NCI-H1092 (cell line): ENCODE measurements at places on chromosomes 1 and 21.

GRCh38 chr1:161227196-161227871 is 1.5 kb downstream of the TOMM40L start:
- peak; percentile 65 for DNase-seq

DNA sequence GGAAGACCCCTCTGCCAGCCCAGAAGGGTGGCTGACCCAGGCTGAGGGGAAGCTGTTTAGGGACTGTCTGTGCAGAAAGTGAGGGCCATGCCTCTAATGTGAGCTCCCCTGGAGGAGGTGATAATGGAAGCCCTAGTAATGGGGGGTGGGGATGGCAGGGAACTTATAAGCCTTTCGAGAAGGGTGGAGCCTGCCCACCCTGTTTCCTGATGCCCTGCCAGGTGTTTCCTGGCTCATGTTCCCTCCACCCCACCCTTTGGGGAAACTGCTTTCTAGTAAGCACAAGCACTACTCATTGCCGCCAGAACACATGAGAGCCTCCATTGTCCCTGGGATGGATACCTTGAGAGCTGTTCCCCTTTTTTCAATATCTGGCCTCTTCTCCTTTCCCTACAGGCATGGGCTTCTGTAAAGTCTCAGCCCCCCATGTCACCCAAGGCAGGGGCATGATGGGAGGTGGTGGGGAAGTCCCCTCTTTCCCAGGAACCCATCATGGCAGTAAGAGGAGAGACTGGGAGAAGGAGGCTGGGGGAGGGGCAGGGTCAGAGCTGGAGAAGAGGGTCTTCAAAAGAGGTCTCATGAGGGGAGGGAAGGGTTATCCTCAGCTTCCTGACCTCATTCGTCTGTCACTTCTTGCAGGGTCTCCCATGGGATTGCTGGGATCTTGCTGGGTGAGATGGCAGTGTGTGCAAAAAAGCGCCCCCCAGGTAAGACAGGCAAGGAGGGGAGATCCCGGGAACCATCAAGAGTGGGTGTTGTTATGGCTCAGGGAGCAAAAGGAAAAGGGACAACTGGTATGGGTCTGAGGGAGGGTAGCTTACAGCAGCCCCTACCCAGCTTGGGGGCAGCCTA is 2.4 kb downstream of the ATP8B2 start:
- no peak for DNase-seq

DNA sequence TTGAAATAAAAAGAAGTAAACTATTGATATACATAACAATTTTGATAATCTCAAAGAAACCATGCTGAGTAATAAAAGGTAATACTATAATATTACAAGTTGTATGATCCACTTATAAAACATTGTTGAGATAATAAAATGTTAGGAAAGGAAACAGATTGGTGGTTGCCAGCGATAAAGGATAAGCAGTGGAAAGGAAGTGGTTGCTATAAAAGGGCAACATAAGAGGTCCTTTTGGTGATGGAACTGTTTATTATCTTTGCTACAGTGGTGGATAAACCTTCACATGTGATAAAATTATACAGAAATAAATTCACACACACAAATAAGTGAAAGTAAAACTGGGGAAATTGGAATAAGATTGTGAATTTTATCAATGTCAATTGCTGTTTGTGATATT is 15.1 kb downstream of the OR6F1 start:
- no peak for DNase-seq

DNA sequence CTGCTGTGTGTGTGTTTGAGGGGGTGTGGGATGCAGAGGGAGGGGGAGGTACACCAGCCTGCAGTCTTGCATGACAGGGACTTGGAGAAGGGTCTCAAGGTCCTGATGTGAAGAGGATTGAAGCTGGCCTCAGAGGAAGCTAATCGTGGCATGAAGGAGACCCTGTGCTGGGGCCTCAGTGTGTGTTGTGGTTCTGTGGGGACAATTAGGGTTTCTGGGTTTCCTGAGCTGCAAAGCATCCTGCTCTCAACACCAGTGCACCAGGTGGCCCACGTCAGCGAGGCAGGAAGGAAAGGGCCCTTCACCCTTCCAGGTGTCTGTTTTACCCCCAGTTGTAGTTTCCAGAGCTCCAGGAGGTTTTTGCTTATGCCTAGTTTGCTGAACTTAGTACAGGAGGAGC is 52.8 kb downstream of the TENT5C start:
- no peak for DNase-seq

- DNase-seq, result no peak
These were observed 719 bp downstream of the SOD1 start for GRCh38 chr21:31660259-31660565.

GRCh38 chr1:14996133-14997050 is 157.2 kb upstream of the TMEM51 start:
- DNase-seq, result no peak

DNA sequence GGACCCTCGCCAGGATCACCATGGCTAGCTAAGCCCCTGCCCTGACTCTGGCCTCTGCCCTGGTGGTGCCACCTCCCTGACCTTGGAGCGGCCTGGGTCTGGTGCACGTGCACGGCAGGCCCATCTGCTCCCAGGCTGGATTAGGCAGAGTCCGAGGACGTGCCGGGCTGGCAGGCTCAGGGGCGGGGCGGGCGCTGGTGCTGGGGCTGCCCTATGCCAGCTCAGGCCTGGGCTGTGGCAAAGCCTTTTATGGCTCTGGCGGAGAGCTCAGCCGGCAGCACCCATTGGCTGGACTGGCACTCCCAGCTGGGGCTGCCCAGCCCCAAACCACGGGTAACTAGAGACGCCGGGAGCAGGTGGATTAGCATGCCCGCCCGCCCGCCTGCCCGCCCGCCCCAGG is 17.1 kb upstream of the EDN2 start:
- DNase-seq, result no peak

- DNase-seq, result no peak
These were observed 27.7 kb upstream of the LY9 start for GRCh38 chr1:160768295-160768657.

DNA sequence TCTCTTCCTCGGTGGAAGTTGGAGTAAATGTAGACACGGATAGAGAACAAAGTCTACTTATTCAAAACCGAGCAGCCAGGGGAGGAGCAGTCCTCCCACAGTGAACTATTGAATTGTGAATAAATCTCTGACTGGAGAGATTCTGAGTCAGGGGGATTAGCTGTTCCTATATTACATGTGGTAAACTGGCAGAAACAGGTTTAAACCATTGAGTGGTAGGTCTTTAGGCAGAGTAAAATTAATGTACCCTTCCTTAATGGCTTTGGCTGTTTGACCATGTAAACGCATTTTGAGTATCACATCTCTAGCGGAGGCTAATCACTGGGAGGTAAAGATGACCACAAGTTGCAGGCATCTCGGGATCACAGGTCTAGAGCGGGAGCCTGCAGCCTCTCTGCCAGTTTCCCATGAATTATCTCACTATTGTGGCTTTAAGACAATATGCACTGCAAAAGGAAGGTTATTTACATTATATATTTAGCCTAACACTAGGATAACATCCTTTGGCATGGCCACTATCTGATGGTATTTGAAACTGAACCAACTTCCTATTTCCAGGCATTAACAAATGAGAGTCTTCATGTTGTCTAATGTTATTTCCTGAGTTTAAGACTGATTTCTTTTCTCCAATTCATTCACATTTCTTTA is 7.9 kb upstream of the DISC1 start:
- no peak for DNase-seq

- no peak for DNase-seq
These were observed 113.9 kb upstream of the CDC42BPA start for GRCh38 chr1:227432181-227432535.

DNA sequence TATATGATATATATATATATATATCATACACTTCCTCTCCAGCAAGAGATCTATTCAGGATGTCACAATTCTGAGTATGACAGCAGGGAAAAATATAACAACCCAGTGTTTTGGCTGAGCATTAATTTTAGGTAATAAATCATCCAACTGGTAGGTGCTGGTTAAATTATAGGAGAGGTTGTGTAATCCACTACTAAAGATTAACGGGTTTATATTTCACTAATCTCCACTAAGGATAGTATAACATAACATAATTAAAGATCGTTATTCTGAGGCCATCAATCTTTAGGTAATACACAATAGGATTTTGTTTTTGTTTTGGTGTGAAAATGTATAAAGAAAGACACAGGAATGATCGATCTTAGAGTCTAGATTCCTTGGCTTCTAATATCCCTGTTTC is 102.2 kb downstream of the COQ8A start:
- no peak for DNase-seq

GRCh38 chr1:186623551-186623950 is 56.7 kb downstream of the PTGS2 start:
- DNase-seq, result no peak

GRCh38 chr1:202189001-202189790 is 4.4 kb upstream of the LGR6 start:
- peak; percentile 73 for DNase-seq

DNA sequence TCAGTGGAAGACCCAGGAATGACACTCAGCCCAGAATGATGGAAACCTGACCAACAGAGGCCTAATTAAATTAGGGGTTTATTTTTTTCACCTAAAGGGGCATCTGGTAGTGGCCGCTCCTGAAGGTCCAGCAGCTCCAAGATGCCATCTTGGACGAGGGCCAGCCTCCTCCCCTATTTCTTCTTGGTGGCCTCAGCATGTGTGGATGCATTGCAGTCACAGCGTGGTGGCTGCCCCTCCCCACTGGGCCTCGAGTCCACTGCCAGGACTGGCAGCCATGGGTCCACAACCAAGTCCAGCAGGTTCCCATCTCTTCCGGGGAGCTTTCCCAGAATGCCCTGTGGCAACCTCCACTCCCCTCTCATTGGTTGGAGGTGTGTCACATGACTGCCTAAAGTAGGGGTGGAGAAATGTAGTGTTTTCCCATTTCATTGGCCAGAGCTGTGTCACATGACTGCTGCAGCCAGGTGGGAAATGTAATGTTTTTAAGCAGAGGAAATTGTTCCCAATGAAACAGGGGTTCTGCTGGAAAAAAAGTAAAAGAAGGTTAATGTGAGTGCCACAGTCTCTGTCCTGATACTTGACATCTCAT is 628.2 kb downstream of the PTPRU start:
- no peak for DNase-seq

DNA sequence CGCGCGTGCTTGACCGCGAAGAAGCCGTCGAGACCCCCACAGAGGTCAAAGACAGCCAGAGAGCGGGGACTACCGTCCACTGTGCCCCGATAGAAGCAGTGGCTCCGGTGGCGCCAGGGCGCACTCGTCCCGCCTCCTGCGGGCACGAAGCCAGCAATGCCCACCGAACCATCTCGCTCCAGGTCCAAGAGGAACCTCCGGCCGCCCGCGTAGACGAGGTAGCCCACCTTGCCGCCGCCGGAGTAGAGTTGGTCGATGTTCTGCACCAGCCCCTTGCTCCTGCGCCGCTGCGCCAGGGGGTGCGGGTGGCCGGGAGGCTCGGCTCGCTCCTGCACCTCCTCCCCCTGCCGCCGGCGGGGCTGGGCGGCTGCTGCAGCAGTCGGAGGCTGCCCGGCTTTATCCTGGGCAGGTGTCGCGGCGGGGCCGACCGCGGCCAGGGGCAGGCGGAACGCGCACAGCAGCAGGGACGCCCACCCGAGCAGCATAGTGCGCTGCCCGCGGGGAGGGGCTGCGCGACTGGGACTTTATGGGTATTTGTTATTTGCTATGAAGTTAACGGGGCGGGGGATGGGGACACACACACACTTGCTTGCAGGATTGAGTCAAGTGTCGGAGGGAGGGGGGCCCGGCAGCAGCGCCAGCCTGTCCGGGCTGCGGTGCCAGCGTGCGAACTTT is 844 bp downstream of the ADAMTS5 start:
- DNase-seq, result no peak

DNA sequence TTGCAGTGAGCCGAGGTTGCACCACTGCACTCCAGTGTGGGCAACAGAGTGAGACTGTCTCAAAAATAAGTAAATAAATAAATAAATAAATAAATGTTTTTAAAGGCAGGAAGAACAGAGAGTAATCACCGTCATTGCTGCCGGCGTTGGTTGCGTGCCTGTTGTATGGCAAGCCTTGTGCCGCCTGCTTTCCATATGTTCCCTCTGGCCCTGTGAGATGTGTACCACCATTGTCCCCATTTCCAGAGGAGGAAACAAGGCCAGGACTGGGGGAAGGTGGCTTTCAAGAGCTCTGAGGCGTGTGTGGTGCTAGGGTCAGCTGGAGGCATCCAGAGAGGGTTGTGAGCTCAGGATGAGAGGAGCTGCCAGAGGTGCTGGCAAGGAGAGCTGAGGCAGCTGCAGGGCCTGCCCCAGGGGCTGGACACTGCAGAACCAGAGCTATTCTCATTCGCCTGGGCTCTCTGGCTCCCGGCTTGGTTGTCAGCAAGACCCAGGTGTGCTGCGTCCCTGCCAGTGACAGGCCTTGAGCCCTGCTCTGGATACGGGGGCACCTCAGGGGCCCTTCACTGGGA is 5.2 kb upstream of the MARCKSL1 start:
- DNase-seq, result no peak

DNA sequence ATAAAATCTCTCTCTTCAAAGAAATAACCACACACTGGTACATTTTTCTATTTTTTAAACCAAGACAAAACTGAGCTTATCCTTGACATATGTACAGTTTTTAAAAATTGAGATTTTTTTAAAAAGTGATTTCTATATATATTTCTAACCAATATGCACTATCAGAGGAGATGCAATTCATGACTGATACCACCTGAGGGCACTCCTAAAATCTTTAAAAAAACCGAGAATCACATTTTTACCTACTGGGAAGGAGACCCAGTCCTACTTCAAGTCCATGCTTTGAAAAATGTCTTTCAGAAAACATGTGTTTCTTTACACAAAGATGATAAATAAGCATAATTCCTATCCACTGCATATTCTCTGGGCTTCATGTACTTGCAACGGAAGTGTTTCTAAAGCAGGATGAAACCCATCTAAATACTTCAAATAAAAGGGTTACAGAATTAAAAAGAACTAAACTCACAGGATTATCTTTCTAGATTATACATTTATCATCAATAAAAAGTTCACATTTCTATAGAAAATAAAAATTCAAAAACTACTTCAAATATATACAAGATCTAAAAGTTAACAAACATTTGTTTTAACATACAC is 98.6 kb downstream of the ENAH start:
- DNase-seq, result no peak

DNA sequence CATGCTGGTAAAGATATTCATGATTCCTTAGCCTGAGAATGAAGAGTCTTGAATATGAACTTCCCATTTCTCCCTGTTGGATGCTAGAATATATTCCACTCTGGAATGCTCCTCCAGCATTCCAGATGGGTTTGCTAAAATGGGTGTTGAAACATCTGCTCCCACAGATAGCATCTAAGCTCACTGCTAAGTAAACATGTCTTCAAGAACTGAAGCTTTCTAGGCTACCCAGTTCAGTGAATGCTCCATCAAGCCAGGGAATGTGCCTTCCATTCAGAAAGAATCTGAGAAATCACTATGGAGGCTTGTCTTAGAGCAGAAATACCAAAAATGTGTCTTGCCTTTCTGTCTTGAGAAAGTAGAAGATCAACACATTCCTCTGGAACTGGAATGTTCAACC is 81.1 kb downstream of the TNFSF18 start:
- DNase-seq, result no peak

DNA sequence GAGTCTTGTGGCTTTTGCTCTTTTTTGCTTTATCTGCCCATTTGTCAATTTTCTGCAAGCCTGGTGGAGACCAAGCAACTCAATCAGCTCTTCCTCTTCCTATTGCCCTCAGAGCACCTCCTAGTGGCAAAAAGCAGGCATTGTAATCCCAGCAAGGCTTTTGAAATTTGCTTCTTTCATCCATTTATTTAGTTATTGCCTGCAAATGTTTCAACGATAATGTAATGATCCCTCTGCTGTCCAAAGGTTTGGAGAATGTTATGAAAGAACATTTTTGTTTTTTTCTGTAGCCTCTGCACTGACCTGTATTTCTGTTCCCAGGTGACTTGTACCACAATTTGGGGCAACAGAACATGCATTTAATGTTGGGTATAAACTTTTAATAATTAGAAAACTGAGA is 127.8 kb downstream of the GABPA start:
- DNase-seq, result no peak
